HS-27A (cell line): ENCODE measurements at places on chromosomes 6 and 20.

- no peak for DNase-seq
These were observed 17.0 kb downstream of the RAB32 start for GRCh38 chr6:146560607-146561006.

GRCh38 chr20:20637998-20638725 is 74.3 kb downstream of the RALGAPA2 start:
- no peak for DNase-seq

DNA sequence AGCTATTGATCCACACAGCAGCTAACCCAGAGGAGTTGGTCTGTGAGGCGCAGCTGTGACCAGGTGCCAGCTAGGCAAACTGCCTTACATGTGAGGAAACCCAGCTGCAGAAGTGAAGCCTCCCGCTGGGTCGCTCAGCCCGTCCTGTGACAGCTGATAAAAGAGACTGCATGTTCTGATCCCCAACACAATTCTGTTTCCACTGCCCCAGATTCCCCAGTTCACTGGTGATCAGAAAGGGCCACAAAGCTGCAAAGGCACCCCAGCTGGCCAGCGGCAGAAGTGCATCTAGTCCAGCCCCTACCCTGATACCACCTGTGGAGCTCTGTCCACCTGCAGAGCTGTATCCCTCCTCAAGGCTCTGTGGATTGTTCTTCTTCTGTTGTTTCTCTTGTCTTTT is 64.5 kb downstream of the CTNNBL1 start:
- no peak for DNase-seq

- DNase-seq = no peak
These were observed 134.5 kb downstream of the CDH26 start for GRCh38 chr20:60092729-60093128.

DNA sequence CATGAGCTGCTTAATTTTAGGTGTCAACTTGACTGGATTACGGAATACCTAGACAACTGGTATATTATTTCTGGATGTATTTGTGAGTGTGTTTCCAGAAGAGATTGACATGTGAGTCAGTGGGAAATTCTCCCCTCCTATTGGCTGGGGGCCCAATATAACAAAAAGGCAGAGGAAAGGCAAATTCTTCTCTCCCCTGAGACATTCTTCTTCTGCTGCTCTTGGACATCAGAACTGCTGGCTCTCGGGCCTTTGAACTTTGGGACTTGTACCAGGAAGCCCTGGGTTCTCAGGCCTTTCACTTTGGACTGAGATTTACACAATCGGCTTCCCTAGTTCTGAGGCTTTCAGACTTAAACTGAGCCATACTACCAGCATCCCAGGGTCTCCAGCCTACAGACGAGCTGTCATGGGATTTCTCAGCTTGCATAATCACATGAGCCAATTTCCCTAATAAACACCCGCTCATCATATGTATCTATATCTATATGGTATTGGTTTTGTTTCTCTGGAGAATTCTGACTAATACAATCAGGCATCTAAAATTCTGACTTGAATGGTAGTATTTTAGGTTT is 7.6 kb upstream of the BTN3A3 start:
- peak; percentile 55 for DNase-seq

DNA sequence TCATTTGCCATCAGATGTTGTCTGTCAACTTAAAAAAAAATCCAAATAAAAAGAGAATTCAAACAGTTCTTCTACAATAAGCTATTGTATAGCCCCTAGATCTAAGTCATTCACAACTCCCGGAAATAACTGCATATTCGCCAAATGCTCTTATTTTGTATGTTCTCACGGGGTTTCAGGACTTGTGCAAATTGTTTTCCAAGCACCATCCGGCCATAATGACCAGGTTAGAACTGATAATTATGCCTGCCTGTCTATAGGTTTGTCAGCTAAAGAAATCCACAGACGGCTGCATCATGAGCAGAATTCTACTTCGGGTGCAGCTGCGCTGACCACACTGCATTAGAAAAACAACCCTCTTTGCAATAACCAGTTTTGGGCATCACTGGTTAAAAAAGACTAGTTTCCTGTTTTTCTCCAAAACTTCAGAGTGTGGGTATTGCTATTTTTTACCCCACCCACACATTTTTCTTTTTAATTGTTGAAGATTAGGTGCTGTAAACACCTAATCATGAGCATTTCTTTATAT is 87.7 kb downstream of the HIVEP2 start:
- no peak for DNase-seq

GRCh38 chr6:90106449-90106848 is 190.2 kb downstream of the BACH2 start:
- no peak for DNase-seq

- no peak for DNase-seq
These were observed 139.2 kb downstream of the LRRC1 start for GRCh38 chr6:53934023-53934422.

DNA sequence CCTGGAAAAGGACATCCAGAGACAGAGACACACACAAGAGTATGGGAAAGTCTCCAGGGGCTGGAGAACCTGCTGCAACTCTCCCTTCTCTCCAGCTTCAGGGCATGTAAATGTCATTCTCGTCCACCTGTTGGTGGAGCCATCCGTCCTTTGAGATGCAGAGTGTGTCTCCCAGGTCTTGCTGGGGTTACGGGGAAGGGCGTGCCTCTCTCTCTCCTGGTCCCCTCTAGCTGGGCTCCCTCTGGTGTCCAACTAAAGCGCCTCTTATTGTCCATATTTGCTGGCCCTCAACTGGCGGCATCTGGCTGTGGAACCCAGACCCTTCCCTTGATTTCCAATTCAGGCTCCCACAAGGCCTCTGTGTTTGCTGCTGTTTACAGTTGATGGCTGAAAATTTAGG is 244.1 kb downstream of the BMP7 start:
- no peak for DNase-seq
